ENCODE measurements at places on chromosomes 2 and 18.

GRCh38 chr2:175726223-175726622 lies 275.8 kb downstream of the LNPK start:
- no peak for DNase-seq

GRCh38 chr18:55878224-55878623 lies 290.2 kb upstream of the TCF4 start:
- no peak for DNase-seq

- no peak for DNase-seq
These were observed 71.1 kb downstream of the RFTN2 start for GRCh38 chr2:197604117-197604860.

DNA sequence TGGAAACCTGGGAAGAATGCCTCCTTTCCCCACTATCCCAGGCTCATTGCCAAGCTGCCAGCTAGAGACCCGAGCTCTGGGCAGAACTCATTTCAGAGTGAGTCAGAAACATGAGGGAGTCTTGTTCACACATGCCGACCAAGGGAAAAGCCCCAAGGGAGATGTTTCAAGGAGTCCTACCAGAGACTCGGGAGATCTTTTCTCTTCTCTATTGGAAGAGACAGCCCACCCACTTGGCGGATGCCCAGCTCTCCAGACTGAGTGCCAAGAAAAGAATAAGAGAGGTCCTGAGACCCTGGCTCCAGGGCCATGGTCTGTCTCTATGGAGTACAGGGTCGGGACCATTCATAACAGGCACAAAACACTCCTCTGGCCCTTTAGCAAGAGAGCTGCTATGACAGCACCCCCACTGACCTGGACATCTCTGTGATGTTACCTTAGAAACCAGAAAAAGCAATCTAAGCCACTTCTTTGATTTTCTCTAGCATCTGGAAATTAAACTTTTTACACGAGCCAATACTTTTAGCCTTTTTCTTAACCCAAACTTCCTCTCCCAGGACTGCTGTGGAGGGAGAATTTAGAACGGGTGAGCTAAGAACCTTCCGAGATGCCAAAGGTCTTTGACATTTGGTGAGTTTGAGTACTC lies 18.5 kb upstream of the IGFBP5 start:
- no peak for DNase-seq

DNA sequence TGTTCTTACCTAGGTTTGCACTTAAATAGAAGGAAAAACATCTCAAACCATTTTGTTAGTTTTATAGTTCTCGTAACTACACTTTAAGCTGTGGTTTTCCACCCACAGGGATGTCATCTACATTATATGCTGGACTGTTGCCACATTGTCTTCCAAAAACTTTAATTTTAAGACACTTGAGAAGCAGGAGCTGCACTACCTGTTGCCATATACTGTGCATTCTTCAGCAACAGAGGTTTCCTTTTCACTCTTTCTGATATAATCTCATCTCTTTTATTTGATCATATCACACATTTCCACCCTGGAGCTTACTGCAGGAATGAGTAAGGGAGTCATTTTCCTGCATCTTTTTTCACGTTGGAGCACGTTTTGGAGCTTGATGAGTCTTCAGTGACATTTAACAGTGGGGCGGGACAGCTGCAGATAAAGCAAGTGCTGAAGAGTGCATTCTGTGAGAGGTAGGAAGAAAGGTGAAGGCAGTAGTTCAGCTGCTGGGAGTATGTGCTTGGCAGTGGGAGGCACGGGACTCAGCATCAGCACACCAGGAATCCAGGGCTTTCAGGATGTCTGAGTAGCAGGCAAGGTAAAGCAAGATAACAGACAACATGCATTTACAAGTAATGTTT lies 3.8 kb downstream of the LIMS1 start:
- DNase-seq, result no peak

Measured in CD4-positive, alpha-beta T cell treated with Interleukin-1 beta for 1 hour (primary cell).